Activated CD4-positive, alpha-beta T cell treated with anti-CD3 and anti-CD28 coated beads for 48 hours (primary cell): ENCODE measurements at places on chromosomes 16 and 17.

GRCh38 chr16:70302745-70303144 lies 3.8 kb downstream of the DDX19B start:
- no peak for DNase-seq

DNA sequence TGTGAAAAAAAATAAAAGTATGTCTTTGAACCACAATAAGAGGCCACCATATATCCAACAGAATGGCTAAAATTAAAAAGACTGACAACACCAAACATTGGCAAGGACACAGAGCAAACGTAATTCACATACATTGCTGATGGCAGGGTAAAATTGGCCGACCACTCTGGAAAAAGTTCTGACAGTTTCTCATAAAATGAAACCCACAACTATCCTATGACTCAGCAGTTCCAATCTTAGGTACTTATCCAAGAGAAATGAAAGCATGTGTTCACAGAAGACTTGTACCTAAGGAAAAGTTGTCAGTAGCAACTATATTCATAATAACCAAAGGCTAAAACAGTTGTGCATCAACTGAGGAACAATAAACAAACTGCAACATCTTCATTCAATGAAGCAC lies 357.3 kb upstream of the XYLT1 start:
- no peak for DNase-seq

DNA sequence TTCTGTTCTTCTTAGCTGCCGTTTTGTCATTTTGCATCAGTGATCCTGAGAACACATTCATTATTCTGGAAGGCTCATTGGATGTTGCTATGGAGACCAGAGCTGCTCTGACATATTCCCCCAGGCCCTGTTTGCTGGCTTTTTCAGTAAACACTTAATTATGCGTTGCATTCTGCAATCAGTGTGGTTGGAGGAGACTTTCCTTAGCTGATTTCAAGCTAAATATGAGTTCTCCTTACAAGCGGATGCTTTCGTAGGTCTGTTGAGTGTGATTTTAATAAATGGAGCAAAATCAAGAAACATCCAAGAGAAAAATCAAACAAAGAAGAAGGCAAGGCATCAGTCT lies 38.2 kb upstream of the NUDT7 start:
- no peak for DNase-seq

DNA sequence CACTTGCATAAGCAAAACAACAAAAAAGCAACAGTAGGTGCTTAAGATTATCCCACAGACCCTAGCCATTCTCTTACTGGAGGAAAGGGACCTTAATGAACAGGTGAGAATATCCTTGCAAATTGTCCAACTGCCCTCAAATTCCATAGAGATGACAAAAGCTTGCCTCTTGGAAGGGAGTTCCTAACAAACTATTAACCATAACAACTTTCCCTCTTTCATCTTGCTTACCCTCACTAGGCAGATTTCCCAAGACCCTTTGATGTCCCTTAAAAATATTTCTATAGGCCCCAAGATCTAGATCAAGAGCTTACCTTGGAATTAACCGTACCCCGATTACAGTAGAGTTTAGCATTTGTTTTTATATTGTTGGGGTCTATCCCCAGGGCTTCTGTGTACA lies 21.8 kb downstream of the CNP start:
- DNase-seq, result no peak

DNA sequence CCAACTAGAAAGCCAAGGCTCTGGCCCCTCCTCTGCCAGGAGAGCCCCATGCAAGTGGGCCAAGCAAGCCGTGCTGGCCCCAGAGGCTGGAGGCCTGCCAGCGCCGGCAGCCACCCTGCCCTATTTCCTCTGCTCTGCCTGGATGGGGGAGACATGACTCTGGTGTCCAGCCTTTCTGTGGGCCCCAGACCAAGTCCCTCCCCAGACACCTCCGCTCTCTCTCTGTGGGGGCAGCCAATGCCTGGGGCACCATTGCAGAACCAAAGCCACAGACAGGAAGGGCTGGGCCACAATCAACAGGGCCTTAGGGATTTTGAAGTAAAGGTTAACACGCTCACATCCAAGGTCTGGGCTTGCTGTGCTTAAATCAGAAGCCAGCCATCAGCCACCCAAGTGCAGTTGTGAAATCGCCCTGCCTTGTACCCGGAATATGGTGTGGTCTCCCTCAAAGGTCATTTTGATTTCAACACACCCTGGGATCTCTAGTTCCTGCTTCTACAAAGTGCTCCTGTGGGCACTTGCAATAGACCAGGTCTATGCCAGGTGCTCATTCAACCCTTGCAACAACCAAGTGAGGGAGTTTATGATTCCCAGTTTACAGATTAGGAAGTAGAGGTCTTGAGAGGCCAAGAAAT lies 63.5 kb upstream of the TEX2 start:
- DNase-seq, result no peak

DNA sequence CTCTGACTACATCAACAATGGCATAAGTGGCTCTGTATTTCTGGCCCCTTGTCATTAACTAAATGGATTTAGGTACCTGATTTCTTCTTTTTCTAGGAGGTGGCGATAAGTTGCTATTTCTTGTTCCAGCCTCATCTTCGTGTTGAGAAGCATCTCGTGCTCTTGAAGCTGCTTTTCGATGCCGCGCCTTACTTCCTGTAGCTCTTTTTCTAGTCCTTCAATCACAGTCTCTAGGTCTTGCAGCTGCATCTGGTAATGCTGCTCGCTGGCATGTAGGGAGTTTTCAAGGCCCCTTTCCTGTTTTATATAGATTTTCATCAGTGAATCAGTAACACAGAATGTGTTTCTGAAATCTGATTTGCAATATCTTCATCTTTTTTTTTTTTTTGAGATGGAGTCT lies 5.1 kb downstream of the KRT222 start:
- DNase-seq, result no peak

GRCh38 chr17:39664581-39665561 lies at the start of gene TCAP:
Gene TCAP (plus strand): TSS chr17:39665349. CDS start chr17:39665360, 11 bp downstream.
- no peak for DNase-seq

DNA sequence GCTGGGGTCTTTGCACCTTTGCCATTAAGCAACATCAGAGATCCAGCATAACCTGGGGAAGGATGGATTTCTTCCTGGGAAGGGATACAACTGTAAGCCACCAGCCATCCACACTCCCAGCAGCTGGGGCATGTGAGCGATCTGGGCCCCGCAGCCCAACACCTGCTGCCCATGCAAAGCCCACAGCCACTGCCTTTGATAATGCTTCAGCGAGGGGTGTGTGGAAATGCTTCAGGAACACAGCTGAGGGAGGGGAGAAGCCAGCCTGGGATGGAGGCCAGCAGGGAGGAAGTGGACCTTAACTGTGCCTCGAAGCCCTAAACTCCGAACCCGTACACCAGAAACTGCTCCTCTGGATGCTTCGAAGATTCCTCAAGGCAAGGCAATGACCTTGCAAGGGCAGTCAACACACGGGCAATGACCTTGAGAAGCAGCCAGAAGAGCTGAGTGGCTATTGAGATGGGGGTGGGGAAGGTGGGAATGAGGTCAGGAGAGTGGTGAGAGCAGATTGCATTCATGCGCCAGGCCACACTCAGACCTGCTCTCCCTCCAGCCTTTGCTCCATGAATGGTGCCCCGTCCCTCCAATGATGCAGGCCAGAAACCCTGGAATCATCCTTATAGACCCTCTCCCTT lies 49.1 kb downstream of the KATNIP start:
- DNase-seq, result no peak

DNA sequence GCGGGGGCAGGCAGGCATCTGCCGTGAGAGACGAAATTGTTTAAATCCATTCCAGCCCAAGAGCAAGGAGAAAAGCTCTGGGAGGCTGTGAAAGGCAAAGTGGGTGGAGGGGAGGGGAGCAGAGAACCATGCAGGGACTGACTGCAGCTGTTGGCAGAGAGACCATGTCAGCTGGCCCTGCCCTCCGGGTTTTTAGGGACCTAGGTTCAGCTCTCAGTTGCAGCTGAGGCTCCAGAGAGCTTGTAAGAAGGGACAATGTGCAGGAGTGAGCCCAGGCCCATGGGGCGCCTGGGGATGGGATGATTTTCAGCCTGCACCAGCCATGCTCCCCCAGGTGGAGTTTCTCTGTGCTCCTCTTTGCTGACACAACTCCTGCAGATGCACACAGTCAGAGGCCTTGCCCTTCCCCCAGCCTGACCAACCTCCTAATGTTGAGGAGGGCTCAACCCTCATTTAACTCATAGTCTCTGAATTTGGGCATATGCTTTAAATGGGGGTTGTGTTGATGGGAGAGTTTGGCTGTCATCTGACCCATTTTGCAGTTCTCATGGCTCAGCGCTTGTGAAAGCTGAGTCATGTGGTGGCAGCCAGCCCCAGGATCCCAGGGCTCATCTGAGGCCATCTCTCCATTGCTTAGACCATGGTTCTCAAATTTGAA lies 70.9 kb downstream of the PLXDC1 start:
- no peak for DNase-seq

DNA sequence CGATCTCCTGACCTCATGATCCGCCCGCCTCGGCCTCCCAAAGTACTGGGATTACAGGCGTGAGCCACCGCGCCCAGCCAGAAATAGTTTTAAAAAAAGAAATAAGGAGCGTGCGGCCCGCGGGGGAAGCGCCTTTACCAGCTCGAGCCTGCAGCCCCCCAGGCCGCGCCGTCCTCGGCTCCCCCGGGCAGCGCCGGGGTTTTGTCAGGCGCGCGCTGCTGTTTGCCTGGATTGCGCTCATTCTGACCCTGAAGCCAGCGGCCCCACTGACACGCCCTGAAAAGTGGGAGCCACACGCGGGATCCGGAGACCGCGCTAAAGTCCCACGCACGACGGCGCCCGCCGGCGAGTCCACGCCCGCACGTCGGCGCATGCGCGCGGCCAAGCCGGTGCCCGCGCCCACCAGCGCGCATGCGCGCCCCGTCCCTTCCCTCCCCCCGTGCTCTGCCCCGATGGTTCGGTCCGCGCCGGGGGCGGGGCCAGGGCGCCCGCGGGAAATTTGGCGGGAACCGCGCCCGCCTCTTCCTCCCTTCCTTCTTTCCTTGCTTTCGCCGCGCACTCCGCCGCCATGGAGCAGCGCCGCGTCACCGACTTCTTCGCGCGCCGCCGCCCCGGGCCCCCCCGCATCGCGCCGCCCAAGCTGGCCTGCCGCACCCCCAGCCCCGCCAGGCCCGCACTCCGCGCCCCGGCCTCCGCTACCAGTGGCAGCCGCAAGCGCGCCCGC lies at the start of gene CDT1:
Gene CDT1 (plus strand): TSS at position 526 of the 724 bp plus-strand sequence. CDS start 43 bp downstream, at position 569.
- peak; percentile 88 for DNase-seq

DNA sequence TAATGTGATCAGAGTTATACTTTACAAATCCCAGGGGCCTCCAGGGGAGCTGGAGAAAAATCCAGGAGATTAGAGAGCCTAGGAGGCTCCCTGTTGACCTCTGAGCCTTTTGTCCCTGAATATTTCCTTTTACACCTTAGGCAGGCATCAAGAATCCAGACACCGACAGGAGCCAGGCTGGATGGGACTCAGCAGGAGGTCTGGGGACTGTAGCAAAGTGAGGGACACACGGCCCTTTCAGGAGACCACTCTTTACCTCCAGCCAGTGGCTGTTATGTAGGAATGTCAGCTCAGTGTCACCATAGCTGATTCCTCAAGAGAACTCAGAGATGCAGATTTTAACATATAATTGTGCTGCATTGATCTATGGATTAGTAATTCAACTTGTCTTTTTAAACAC lies 198.4 kb downstream of the SHISA9 start:
- DNase-seq, result no peak

DNA sequence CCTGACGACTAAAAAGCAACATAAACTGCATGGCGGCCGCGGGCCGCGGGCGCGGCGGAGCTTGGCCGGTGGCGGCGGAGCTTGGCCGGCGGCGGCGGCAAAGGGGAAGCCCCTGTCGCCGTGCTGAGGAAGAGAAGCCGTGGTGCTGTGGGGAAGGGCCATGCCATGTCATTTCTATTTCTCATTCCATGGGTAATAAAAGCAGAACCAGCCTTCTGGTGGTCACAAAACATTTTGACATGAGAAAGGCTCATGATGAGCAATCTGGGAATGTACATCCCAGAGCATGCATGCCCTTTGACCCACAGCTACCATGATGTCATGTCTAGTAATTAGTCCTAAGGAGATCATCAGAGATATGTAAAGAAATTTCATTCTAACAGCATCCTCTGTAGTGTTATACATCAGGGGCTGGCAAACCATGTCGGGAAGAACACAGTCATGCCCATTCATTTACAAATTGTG lies 23.9 kb upstream of the HEATR6 start:
- DNase-seq, result peak; percentile 32

GRCh38 chr17:5705876-5706576 lies 121.7 kb upstream of the NLRP1 start:
- no peak for DNase-seq

DNA sequence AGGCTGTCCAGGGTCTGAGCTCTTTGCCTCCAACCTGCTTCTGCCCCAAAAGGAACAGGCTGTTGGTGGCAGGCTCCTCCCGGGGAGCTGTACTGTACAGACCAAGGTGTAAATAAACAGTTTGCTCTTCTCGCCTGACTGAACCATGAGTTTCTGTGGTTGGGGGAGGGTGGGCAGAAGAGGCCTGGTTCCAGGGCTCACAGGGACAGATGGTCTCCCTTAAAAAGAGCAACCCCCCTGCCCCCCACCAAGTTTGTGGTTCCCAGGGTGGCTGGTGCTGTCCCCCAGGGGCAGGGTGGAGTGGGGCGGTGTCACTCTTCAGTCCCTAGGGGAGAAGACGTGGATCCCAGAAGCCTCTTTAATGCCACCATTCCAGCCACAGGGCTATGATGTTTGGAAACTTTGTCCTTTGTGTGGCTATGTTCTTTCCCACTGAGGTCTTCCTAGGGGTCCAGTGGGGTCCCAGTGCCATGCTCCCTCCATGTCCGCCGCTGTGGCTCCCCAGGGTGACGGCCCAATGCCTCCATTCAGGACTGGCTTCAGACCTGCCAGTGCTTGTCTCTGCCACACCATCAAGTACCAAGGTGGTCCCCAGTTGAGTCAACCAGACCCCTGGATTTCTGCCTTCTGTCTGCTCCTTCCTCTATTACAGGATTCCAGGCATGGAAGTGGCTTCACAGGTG lies 146.7 kb downstream of the RAB11FIP4 start:
- DNase-seq, result no peak

GRCh38 chr17:33981711-33982601 lies 273.1 kb upstream of the CCL2 start:
- DNase-seq, result no peak

GRCh38 chr16:29641561-29641960 lies 21.5 kb upstream of the SPN start:
- DNase-seq, result no peak

DNA sequence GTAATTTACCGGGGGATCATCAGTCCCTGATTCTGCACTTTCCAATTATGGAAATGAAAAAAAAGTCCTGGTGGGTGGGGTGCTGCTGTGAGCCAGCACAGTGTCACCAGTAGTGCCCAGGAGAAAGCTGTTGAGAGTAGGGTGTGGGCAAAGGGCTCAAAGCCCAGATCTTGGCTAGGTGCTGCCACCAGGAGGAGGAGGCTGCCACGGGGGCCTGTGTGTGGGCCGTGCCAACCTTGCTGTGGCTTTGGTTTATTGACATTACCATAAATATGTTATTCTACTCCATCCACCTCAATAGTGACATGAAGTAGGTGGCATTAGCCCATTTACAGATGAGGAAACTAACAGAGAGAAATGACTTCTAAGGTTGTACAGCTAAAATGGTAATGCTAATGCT lies 6.7 kb upstream of the PRPSAP2 start:
- DNase-seq, result no peak

GRCh38 chr17:74199306-74200092 lies 4.0 kb upstream of the RPL38 start:
- DNase-seq, result peak; percentile 80
